ENCODE measurements at places on chromosomes 12 and 14.
A peak's percentile ranks its signal among the peaks of the same experiment; 100 is the strongest.

GRCh38 chr12:79357048-79357447, 333.7 kb downstream of the PAWR start:
- no peak for DNase-seq

DNA sequence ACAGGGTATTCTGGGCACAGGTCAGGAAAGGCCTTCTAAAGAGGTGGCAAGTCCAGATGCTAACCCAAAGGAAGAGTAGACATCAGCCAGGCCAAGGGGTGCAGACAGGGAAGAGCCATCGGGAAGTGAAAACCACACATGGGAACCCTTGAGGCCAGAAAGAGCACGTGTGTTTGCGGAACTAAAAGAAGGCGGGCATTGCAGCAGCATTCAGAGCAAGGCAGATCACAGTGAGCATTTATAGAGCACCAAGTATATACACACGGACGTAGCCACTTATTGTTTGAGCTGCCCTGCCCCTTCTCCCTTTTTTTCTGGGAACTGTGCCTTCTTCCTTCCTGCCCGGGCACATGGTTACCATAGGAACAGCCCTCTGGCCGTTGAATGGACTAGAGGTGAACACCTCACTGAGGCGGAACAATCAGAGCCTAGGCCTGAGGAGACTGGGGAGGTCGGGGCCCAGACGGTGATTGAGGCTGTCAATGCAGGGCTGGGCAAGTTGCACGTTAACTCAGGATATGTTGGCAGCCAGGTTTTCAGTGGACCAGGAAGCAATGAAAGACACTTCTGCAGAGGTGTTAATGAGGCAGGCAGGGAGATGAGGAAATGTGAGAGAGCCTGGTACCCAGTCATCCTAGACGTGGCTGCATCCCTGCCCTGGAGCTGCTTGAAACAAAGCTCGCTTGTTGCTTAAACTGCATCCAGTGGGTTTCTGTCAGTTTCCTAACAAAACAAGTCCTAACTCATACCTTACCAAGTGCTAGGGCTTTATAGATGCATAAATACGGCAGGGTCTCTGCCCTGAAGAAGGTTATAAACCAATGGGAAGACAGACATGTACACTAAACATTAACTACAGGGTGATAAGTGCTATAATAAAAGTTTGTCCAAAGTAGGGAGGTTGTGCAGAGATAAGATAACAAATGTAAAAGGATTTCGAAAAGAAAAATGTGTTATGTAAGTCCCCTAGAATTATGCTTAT, 34.2 kb downstream of the MOAP1 start:
- DNase-seq = no peak

- no peak for DNase-seq
Measured at GRCh38 chr12:53267306-53267998, 647 bp upstream of the ESPL1 start.

DNA sequence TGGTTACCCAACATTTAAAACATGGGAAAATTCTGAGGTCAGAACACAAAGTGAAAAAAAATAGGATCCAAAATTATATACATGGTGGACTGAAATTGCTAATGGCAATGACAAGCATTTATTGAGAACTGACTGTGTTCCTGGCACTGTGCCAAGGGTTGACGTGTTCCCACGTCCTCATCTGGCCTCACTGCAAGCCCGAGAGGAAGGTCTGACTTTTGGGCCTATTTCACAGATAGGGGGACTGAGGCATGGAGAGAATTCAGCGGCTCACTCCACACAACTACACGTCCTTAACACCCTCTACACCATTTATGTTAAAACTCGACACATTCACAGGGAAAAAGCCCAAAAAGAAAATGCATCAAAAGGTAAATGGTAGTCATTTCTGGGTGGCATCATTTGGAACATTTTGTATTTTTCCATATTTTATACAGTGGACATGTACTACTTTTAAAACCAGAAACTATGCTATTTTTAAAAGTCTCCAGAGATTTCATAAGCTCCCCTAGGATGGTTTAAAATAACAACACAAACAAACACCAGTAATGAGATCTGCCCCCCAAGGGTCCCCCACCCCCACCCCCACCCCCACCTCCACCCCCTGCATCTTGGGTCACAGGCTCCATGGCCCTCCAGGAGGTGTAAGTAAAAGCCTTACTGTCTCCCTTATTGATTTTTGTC, 27.7 kb downstream of the CLMN start:
- DNase-seq = peak; percentile 75

DNA sequence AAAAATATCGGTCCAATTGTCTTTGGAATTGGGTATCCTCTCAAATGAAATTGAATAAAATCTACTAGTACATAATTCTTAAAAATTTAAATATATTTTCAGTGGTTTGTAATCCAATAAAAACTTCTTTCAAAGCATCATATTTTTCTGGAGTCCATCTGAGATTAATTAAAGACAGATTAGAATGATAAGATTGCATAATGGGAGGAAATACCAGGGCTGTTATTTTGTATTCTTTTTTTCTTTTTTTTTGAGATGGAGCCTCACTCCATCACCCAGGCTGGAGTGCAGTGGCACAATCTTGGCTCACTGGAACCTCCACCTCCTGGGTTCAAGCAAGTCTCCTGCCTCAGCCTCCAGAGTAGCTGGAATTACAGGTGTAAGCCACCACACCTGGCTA, 103.8 kb downstream of the TMTC3 start:
- DNase-seq = no peak

DNA sequence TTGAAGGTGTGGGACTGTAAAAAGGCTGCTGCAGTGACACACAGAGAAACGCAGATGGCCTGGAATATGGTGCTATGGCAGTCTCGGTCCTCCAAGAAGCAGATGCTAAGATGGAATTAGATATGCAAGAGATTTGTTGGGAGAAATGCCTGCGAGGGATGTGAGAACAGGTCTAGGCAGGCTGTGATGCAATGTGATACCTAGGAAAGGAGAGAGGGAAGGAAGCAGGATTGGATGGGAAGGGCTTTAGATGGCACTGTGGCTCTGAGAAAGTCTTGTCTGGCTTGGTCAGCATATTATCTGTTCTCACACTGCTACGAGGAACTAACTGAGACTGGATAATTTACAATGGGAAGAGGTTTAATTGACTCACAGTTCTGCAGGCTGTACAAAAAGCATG, 374.4 kb downstream of the BCAT1 start:
- DNase-seq = no peak

DNA sequence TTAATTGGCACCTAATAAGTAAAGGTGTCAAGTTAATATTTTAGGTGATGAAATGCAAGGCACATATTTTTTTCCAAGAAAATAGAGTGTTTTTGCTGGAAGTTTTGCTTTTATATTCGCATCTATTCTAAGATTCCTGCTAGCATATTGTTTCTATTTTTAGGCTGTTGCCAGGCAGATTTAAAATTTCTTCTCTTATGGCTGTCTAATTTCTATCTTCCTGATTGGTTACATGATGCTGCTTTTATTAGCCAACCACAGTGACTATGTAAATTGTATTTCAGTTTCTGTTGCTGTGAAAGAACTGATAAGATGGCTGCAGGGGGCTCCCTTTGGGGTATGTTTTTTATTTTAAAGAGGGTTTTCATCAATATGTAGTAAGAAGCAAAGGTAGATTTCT, 42.7 kb downstream of the ATF7IP start:
- DNase-seq = no peak

DNA sequence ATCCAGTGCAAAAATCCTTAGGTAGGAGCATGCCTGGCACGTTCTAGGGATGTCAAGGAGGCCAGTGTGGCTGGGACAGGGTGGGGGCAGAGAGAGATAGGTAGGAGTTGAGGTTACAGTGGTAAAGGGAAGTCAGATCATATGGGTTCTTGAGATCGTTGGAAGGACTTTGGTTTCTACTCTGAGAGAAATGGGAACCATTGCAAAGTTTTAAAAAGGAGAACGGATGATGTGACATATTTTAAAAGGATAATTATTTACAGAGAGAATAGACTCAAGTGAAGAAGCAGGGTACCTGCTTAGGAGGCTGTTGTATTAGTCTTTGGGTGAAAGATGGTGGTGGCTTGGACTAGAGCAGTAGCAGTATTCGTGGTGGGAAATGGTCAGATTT, 47.6 kb upstream of the ATP2B1 start:
- DNase-seq = no peak

DNA sequence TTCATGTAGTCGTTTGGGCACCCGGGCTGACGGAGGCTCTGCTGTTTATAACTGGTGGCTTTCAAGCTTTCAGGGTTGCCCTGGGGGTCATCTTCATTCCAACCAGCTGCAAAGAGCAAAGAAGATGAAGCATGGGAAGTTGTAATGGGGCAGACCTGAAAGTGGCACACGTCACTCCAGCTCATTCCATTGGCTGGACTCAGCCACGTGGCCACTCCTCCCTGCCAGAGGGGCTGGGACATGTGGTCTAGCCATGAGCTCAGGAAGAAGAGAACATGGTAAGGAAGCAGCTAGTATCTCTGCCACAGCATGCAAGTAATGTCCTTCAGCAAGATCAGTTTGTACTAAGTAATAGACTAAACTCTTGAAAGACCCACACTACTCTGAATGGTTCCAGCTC, 51.7 kb upstream of the FERMT2 start:
- no peak for DNase-seq

GRCh38 chr14:87644689-87645088, 348.3 kb downstream of the GALC start:
- DNase-seq = no peak

GRCh38 chr12:72499244-72499643, 227.1 kb downstream of the TRHDE start:
- no peak for DNase-seq

- no peak for DNase-seq
Measured at GRCh38 chr14:78946949-78947348, 776.8 kb downstream of the NRXN3 start.

DNA sequence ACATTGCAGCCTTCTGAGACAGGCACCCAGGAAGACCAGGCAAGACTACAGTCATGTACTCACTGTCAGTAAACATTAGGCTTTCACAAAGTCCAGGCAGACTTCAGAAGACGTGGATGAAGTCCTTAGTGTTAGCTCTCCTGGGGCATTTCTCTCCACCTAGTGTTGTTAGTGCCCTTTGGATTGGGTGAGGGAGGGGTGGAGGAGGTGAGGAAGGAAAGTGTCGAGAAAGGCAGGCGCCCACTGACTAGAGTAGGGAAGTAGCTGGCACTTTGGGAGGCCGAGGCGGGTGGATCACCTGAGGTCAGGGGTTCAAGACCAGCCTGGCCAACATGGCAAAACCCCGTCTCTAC, 20.2 kb downstream of the TMEM229B start:
- DNase-seq = no peak

Measured in glomerular endothelial cell (primary cell).